GM18507 (cell line): ENCODE measurements at places on chromosomes 11 and 22.

- no peak for DNase-seq
Measured at GRCh38 chr22:43302531-43303041, 40.6 kb downstream of the SCUBE1 start.

GRCh38 chr11:73464347-73464746, 88.1 kb downstream of the RELT start:
- no peak for DNase-seq

GRCh38 chr11:77111277-77111676, 8.6 kb downstream of the OMP start:
- DNase-seq = no peak

DNA sequence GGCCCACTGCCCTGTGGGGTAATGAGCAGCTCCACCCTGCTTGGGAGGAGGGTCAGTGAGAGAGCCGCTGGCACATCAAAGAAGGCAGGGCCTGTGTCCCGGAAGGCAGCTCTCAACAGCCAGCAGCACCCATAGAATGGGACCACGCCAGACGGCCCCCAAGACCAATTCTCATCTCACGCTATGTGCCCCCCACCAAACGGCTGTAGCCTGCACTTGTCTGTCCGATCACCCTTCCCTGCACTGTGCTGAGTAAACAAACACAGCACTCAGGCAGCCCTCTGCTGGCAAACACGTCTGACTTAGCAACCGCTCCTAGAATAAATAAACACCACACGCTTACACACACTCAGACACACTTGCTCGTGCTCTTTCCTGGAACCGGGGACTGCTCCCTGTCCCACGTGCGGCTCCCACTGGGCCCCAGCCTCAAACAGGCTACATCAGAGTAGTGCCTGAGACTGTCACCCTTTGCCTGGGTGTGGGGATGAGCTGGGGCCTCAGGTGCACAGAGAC, 53.2 kb upstream of the CDON start:
- no peak for DNase-seq

DNA sequence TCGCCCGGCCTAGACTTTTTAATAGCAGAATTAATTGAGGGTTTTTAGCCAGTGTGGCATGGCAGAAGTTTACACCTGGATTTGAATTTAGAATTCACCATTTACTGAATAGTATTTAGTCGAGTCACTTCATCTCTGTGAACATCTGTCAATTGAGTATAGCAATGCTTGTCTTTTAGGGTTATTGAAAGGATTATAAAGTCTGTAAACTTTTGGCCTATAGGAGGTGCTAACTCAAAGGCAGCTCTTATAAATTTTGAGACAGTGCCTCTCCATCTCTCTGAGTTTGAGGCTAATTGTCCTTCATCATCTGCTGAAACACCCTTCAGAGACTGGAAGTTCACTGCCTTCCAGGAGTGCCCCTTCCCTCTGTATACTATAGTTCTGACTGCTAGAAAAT, 205.0 kb downstream of the NELL1 start:
- DNase-seq = no peak

- no peak for DNase-seq
Measured at GRCh38 chr11:70871881-70872280, 380.5 kb downstream of the SHANK2 start.

DNA sequence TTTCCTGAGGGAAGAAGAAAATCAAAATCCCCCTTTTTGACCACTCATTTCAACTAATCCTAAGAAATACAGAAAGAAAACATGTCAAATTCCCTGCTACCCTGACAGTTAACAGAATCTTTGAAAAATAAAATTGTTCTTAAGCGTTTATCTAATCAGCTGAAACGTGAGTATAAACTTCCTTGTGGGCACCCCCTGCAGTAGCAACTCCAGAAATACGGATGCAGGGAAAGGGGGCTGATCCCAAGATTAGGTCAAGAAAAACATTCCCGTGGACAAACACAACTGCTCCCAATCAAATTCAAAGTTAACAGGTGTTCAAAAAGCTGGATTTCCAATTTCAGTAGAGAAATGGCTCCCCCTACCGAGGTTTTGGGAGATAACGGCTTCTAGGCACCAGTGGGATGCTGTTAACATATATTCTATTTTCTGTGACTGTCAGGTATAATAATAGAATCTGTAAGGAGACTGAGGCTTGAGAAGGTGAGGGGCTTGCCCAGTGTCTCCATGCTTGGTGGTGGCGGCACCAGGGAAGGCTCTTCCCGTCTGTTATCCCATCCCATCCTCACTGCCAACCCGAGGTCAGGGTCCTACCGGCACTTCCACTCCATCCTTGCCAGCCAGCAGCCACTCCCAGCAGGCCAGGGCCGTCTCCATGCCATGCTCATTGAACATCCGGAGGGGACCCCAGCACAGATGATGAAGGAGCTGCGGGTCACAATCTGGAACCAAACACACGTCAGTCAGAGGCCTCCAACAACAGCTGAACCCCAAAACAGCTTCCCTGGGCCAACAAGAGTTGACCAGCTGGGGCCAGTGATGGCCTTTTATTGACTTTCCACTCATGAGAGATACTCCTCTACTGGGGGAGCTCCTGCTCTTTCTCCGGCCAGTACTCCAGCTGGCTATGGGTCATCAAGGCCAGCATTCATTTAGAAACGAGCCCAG, 32.0 kb upstream of the SERPIND1 start:
- DNase-seq = peak; percentile 36

GRCh38 chr22:34587357-34588356, 478.3 kb upstream of the ISX start:
- no peak for DNase-seq

DNA sequence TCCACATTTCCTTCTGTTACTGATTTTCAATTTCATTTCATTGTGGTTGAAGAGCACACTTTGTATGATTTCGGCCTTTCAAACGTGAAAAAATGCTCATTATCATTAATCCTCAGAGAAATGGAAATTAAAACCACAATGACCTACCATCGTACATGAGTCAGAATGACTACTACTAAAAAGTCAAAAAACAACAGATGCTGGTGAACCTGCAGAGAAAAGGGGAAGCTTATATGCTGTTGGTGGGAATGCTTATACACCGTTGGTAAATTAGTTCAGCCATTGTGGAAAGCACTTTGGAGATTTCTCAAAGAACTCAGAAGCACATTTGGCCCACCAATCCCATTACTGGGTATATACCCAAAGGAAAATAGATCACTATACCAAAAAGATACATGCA, 57.6 kb downstream of the DLG2 start:
- no peak for DNase-seq

DNA sequence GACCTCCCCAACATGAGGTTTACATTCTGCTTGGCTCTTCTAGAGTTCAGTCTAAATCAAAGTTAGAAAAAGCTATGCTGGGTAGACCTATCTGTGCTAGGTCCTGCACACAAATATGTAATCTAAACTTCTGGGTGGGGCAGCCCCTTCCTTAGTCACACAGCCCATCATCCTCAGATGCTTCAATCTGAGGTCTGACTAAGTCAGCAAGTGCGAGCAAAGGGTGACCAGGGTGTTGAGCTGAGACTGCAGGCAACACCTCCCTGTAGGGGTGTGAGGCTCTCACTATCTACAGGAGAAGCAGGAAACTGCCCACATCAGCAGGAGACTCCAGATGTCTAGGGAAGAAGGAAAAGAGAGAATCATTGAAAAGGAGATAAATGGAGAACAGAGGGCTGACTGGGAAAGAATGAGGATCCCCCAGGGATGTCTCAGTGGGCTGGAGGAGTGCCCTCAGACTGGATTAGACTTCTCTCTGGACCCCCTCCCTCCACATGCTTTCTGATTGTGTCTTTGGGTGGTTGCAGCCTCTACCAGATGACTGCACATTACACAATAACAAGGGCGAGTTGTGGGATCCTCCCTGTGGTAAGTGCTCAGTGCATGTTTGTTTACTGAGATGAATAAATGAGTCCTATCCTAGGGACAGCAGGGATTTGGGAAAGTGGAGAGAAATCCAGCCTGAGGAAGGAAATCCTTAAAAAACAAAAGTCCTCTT, 266.2 kb upstream of the PLET1 start:
- no peak for DNase-seq

- no peak for DNase-seq
Measured at GRCh38 chr22:27046086-27046485, 388.7 kb downstream of the MIAT start.

GRCh38 chr11:67261640-67261945, 4.7 kb upstream of the GRK2 start:
- DNase-seq = no peak

- no peak for DNase-seq
Measured at GRCh38 chr11:18203723-18204122, 31.1 kb downstream of the MRGPRX4 start.

- no peak for DNase-seq
Measured at GRCh38 chr11:106410902-106411301, 333.4 kb downstream of the AASDHPPT start.

GRCh38 chr11:65633390-65634108, 4.4 kb upstream of the SIPA1 start:
- no peak for DNase-seq

- DNase-seq = peak; percentile 9
Measured at GRCh38 chr11:115126515-115127208, 377.6 kb downstream of the CADM1 start.

DNA sequence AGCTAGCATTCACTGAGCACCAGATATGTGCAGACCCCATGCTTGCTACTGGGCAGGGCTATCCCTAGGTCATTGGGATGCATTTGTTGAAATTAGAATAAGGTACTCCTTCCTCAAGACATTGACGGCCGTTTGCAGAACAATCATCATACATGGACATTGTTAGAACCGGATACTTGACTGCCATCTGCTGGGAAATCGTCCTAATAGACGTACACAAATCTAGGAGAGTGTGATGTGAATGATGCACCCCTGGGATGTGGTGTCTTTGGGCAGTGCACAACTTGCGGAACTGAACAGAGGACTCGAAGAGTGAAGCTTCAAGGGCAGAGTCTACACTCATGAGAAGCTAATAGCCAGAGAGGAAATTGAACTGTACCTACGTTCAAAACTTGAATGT, 35.9 kb downstream of the MYO18B start:
- peak; percentile 12 for DNase-seq

- DNase-seq = no peak
Measured at GRCh38 chr11:74775762-74776161, 27.1 kb downstream of the RNF169 start.

GRCh38 chr11:26860091-26860780, 133.7 kb upstream of the FIBIN start:
- DNase-seq = no peak

DNA sequence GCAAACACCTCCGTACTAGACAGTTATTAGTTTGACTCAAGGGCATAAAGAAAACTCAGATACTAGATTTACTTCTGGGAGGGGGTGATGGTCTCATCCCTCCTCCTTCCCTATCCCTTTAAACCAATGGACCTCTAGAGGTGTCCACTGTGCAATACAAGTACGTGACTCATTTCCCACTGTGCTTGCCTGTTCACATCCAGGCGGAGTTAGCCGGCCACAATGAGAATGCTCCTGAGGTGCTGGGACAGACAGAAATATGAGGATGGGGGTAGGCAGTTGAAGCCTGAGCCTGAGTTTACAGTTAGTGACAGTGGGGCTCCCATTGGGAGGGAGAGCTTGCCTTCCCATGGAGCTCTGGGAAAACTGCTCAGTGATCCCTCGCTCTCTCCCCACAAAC, 8.4 kb upstream of the PMM1 start:
- DNase-seq = no peak

GRCh38 chr11:8011981-8012444, 24.9 kb downstream of the EIF3F start:
- DNase-seq = no peak

GRCh38 chr11:6598555-6598954, 4.9 kb downstream of the RRP8 start:
- no peak for DNase-seq

DNA sequence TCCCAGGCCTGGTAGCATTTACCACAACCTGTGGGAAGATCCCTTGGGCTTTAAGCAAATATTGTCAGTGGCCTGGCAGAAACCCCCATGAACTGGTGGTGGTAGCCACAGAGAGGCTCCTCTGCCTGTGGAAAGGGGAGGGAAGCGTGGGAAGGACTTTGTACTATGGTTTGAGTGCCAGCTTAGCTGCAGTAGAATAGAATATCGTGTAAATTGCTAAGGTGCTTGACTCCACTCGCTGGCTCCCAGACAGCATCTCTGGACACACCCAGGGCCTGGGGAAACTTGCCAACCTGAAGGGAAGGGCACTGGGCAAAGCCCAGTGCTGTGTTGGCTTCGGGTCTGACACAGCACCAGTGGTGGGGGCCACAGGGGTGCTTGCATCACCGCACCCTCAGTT, 52.6 kb downstream of the XRRA1 start:
- DNase-seq = no peak

- DNase-seq = no peak
Measured at GRCh38 chr11:103928040-103928801, 108.2 kb upstream of the DDI1 start.

GRCh38 chr11:8086571-8086970, 5.6 kb downstream of the TUB start:
- no peak for DNase-seq

DNA sequence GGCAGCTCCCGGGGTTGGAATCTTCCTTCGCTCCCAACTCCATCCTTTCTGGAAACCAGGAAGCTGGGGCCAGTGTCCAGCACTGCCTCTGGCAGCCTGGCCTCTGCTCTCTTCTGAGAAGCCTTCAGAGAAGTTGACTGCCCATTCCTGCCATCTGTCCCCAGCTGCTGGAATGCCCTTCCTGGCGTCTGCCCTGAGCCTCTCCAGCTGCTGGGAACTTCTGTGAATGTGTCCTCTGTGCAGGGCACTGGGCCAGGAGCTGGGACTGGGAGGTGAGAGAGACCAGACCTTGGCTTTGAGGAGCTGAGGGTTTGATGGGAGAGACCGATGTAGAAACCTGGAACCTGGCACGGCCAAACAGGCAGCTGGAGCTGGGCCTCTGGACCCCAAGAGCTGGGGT, 5.9 kb upstream of the SOX10 start:
- DNase-seq = no peak

- no peak for DNase-seq
Measured at GRCh38 chr11:87463486-87464102, 425.9 kb downstream of the TMEM135 start.

GRCh38 chr11:86990031-86990430, 34.8 kb upstream of the FZD4 start:
- DNase-seq = no peak

- no peak for DNase-seq
Measured at GRCh38 chr11:72609045-72609444, 65.2 kb downstream of the PDE2A start.

- DNase-seq = no peak
Measured at GRCh38 chr11:75263944-75264349, 23.4 kb downstream of the TPBGL start.

- DNase-seq = no peak
Measured at GRCh38 chr11:2540223-2540991, 95.6 kb downstream of the KCNQ1 start.

- no peak for DNase-seq
Measured at GRCh38 chr11:119318240-119319135, 1.6 kb upstream of the MCAM start.

- DNase-seq = no peak
Measured at GRCh38 chr22:39214006-39214382, 30.8 kb downstream of the PDGFB start.

DNA sequence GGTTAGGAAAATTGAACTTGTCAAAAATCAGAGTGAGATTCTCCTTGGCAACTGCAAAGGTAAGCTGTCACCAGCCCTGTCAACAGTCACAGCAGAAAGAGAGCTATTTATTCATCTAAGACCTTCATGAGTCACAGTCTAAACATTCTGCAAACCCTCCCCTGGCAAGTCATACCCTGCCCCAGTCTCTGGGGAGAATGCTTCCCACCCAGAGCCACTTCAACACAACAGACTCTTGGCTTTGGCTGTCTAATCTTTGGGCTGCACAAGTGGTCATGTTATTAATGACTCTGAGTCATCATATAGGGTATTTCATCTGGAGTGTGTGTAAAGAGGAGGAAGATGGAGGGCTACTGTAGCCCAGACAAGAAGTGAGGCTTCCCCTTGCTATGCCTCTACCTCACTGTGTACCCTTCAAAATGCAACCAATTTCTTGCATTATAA, 153.4 kb downstream of the CCDC34 start:
- DNase-seq = no peak
